T-cell (primary cell): ENCODE measurements at places on chromosomes 7 and 10.

- DNase-seq, result peak; percentile 24
Observed at GRCh38 chr10:49254556-49255318, 44.2 kb upstream of the C10orf71 start.

DNA sequence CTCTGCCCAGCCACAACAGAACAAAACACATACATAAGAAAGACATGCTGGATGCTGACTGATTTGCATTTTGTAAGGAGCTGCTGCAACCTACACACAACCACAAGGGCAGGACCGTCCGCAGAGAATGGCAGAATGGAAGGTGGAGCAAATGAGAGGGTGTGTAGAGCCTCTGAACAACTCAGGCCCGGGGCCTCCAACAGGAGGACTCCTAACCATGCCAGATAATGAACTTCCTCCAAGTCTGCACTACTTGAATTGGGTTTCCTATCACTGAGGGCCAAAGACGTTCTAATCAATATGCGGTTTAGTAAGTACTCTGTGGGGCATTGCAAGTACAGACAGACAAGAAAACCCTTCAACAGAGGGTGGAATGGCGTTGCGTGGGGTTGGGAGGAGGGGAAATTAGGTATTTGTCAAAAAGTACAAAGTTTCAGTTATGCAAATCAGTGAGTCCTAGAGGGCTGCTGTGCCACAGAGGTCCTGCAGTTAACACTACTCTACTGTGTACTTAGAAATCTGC, 14.6 kb downstream of the VOPP1 start:
- DNase-seq, result no peak

- no peak for DNase-seq
Observed at GRCh38 chr10:96082748-96083147, 39.4 kb downstream of the CCNJ start.

DNA sequence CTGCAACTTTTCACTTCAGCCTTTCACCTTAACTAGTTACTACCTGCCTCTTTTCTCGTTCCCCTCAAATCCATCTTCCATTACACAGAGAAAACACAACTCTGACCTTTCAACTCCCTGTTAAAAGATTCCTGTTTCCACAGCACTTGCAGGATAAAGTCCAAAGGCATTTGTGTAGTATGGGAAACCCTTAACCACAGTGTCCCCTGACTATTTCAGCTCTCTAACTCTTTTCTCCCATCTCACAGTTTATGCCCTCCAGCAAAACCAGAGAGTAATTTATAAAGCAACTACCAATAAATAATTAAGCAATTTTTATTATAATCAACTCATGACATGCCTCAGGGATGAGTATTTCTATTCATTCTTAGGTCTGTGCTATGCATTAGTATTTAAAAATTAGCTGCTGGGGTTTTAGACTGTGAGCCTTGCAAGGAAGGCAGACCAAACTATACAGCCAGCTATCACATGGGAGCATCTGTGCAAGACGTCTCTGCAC, 51.0 kb downstream of the COL1A2 start:
- DNase-seq, result no peak

- DNase-seq, result no peak
Observed at GRCh38 chr7:103989785-103990767, 618 bp upstream of the RELN start.

DNA sequence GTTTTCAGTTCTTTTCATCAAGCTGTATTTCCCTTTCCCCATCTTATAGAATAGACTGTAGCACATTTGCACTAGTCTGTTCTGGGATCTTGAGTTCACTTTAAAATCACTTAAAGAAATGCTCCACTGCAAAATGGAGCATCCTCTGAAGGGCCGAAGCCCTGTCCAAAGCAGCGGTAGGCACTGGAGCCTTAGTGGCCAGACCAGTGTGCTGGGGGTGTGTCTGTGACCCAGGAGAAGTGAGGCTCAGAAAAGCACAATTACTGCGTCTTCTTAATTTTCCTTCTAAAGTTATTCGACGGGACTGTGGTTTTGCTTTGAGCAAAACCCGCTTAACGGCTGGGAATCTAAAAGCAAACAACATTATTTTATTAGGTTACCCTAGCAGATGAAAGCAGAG, 205.7 kb downstream of the SLC25A13 start:
- no peak for DNase-seq

DNA sequence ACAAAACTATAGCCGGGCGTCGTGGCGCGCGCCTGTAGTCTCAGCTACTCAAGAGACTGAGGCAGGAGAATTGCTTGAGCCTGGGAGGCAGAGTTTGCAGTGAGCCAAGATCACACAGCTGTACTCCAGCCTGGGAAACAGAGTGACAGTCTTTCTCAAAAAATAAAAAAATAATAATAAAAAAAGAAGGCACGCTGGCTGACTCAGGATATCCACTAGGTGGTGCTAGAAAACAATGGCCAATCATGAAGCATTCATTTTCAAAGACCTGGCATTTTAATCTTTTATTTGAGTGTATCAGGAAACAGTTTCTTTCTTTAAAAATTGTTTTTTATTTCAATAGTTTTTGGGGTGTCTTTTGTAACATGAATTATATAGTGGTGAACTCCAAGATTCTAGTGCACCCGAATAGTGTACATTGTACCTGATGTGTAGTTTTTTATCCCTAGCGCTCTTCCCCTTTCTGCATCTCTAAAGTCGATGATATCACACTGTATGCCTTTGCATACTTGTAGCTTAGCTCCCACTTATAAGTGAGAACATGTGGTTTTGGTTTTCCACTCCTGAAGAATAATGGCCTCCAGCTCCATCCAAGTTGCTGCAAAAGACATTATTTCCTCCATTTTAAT, 88.6 kb downstream of the LYZL1 start:
- DNase-seq, result no peak

DNA sequence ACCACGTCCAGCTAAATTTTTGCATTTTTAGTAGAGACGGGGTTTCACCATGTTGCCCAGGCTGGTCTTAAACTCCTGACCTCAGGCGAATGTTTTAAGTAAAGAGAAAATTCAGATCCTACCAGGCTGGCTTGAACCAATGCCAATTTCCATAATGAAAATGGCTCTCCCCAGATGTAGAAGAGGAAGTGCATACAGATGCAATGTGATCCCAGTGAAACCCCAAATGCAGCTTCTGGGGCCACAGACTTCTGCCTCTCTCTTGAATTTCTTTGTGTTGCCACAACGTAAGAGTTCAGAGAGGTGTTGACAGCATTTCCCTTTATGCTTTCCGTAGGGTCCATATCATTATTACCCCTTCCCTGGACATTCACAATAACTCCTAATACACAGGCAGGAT, 29.6 kb upstream of the GOT1 start:
- DNase-seq, result no peak

GRCh38 chr7:71349682-71350481, 217.9 kb downstream of the GALNT17 start:
- DNase-seq, result no peak

DNA sequence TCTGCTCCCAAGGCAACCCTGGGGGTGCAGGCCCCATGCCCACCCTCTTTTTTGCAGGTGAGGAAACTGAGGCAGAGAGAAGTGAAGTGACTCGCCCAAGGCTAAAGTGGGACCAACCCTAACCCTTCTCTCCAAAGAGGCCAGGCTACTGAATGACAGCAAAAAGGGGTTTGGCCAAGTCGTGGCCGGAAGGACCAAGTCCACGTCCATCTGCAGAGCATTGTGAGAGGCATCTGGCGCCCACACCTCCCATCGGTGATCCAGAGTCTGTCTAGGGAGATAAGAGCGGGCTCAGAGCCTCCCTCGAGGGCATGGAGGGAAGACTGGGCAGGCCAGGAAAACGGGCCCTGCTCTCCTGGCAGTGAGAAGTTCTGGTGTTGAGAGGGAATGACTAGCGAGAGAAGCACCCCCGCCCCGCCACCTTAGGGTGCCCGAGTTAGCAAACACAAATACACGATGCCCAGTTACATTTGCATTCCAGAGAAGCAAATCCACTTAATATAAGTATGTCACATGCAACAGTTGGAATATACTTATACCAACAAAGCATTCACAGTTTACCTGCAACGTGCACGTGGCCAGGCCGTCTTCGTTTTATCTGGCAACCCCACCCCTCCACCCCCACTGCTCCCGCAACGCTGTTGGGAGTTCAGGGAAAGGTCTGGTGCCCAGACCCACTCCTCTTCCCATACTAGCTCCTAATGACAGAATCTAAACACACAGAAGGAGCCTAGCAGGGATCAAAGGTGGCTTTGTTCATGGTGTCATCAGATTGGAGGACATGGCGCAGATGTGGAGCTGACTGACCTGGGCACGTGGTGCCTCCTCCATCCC, 124.9 kb downstream of the OAT start:
- DNase-seq, result no peak

- DNase-seq, result no peak
Observed at GRCh38 chr10:89302625-89303024, 779 bp downstream of the IFIT2 start.

DNA sequence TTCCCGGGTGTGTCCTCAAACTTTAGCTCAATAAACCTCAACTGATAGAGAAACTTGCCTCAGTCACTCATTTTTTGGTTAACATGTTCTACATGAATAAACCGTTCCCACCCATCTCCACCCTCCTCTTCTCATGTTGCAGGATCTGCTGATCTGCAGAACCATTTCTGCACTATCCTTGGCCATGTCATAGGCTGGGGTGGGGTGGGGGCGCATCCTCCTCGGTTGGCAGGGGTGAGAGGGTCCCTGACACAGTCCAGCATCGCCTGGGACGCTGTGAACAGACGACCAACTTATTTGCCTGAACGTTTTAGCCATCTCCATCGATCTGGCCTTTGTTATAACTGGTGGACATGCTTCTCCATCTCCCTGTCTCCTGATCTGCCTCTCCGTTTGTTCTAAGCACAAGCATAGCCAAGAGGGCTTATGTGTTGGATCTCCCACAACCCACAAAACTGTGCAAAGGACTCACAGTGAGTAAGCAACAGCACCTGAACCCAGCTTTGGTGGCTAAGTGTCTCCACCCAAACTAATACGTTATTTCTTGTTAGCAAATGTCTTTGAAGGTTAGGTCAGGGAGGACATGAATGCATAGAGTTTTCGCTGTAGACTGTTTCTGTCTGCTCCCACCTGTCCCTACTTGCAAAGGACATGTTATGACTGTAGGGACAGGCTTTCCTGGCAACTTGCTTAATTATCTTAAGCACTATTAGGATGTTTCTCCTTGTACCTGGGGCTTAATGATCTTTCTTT, 51.7 kb downstream of the PRKCQ start:
- no peak for DNase-seq

GRCh38 chr7:24907311-24907886, 72.6 kb downstream of the OSBPL3 start:
- no peak for DNase-seq

DNA sequence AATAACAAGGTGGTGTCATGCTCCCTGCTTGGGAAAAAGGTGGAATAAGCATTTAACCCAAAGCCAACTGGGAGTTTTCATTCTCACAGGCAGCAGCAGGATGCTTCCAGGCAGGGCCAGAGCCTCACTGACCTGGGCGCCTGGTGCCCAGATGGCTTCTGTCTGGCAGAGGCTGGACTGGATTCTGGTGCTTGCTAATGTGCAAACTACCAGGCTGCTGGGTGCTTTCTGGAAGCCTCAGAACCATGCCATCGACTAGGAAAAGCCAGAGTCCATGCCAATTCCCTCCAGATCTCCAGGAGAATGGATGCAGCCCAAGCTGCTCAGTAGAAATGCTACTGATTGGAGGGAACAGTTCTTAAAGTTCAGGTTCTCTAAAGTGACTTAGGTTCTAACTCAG, 36.2 kb downstream of the VIPR2 start:
- no peak for DNase-seq

GRCh38 chr10:86232644-86233043, 134.0 kb downstream of the GRID1 start:
- no peak for DNase-seq

GRCh38 chr7:107810626-107811025, 7.6 kb upstream of the SLC26A3 start:
- DNase-seq, result no peak

DNA sequence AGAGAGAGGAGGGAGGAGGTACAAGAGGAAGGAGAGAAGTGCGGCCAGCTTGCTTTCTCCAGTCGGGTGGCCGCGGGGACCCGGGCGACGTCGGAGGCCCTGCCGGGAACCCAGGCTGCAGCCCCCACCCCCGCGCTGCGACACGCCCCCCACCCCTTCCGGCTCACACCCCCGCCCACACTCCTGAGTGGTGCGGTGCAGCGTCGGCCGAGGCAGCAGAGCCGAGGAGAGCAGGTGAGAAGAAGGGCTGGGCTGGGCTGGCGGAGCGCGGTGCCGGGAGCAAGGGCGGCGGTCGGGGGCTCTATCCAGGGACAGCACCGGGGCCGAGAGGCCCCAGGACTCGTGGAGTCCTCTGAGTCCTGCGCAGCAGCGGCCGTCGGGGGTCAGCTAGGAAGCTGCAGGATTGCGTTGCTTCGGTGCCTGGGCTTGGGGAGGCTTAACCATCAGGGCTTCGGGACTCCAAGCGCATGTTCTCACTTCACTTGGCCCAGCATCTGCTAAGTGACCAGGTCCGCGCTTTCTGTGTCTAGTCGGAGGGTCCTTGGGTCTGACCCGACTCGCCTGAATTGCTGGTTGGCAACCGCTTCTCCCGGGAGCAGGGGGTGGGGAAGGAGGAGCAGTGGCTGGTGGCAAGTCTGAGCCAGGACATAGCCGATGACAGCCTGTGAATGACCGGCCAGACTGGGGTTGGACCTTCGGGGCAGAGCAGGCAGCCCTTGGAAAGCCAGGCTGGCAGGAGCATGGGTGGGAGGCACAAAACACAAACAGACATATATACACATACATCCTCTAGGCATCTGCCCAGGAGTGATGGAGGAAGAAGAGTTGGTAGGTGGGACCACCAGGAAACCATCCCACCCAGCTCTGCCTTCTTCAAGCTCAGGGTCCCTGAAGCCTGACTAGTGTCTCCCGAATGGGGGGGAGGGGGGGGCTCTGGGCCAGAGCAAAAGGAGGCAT, 683 bp downstream of the CHAT start:
- DNase-seq, result peak; percentile 12

DNA sequence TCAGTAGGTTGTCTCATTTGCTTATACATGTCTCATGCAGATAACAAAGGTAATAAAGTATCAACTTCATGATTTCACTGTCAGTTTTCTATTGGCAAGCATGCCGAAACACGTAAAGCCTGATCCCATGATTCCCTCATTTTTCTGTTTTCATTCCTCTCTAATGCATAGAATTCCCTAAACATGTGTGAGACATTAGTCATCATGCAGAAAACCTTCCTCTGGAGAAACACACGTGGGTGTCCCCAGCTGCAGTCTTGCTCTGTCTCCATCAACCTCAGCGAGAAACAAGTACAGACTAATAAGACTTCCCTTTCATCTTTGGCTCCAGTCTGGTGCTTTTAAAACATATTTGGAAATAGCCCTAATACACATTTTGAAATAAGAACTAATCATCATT, 432.7 kb upstream of the VSTM2A start:
- no peak for DNase-seq

- DNase-seq, result no peak
Observed at GRCh38 chr7:25068502-25069213, 56.4 kb downstream of the CYCS start.

DNA sequence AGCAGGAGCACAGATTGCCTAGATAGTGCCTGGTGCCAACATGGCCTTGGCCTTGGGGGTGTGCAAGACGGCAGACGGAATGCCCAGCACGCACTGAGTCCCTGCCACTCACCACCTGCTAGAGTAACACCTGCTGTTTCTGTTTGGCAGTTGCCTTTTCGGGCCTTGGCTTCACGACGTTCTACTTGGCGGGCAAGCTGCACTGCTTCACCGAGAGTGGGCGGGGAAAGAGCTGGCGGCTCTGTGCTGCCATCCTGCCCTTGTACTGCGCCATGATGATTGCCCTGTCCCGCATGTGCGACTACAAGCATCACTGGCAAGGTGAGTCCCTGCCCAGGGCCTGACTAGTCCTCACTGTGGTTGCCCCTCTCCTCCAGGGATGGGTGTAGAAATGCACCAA, 118.0 kb downstream of the PLPP4 start:
- no peak for DNase-seq
